ENCODE measurements at places on chromosomes 4 and X.
A peak's percentile ranks its signal among the peaks of the same experiment; 100 is the strongest.

- DNase-seq = no peak
Measured at GRCh38 chrX:145292218-145292617, 44.9 kb downstream of the SPANXN1 start.

DNA sequence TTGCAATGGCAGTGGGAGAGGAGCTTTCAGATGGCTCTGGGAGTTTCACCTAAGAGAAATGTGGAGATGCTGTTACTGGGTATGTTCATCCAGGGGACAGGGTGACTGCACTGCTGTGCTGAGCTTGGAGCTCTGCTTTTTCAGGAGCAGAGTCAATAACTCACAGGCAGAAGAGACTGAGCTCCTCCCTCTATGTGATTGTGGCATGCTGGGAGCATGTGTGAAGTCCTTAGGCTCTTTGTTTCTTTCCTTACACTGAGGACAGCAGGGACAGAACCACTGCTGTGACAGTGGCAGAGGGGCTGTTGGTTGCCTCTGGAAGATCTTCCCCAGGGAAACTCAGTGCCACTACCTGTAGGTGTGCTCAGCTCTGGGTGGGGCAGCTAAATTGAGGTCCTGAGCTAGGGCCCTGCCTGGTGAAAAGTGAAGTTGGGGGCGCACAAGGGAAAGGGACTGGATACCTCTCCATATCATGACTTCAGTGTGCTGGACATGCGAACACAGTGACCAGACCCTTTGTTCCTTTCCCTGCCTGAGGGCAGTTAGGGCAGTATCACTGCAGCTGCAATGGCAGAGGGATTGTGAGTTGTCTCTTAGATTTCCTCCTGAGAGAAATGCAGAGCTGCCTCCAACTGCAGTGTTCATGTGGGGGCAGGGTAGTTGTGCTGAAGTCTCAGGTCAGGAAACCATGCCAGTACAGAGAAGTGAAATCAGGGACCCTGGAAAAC, 156.7 kb downstream of the TENT5D start:
- DNase-seq = no peak

DNA sequence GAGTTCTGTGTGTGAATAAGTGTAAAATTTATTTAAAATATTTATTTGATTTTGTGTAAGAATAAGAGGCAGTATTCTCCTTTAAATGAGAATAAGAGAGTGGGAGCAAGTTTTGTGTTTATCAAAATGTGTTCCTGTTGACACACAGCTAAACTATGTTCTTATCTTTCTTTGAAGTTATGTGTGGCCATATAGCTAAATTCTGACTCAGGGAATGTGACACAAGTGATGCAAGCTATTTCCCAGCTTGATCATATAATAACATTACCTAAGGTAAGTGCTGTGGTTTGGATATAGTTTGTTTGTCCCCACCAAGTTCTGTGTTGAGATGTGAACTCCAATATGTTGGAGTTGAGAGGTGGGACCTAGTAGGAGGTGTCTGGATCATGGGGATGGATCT, 740.0 kb upstream of the IGFBP7 start:
- no peak for DNase-seq

DNA sequence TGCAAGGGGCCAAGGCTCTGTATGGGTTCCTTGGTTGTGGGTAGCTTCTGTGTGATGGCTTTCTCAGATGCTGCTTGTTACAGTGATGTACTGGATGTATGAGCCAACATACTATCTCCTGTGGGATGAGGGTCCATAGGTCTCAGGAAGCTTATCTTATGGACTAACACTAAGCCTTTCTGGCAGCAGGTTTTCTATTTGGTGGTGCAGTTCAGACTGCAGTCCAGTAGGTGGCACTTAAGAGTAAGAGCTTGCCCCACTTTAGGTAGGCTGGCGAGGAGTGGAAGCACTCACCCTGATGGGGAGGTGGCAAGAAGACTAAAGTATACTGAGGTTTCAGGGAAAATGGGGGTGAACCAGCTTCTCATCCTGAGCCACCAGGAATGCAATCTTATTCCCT, 306.7 kb upstream of the MAOA start:
- peak; percentile 43 for DNase-seq

Data from activated naive CD4-positive, alpha-beta T cell treated with anti-CD3 and anti-CD28 coated beads, Interleukin-2, amount 10 ng/mL, durations not matched to agents 7 days and 5 days (primary cell).